ENCODE measurements at places on chromosomes 2 and 18.

- DNase-seq = no peak
Observed at GRCh38 chr2:101272045-101272784, 19.5 kb downstream of the CNOT11 start.

- no peak for DNase-seq
Observed at GRCh38 chr2:196242131-196242620, 70.8 kb upstream of the STK17B start.

GRCh38 chr2:146916914-146917313, 927.9 kb upstream of the ACVR2A start:
- no peak for DNase-seq

GRCh38 chr18:13791181-13791580, 32.8 kb upstream of the MC5R start:
- DNase-seq = no peak

DNA sequence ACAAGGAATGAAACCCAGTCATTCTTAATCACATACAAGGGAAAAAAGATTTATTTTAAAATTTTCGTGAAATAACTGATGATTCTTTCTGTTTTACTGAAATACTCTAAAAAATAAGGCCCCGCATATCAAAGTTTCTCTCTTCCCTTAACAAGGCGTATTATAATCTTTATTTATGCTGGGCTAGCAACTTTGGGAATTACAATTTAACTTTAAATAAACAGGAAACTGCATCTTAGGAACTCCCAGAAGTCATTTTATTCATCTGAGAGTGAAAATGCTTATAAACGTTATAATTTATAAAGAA, 166.7 kb downstream of the TCF4 start:
- DNase-seq = no peak

DNA sequence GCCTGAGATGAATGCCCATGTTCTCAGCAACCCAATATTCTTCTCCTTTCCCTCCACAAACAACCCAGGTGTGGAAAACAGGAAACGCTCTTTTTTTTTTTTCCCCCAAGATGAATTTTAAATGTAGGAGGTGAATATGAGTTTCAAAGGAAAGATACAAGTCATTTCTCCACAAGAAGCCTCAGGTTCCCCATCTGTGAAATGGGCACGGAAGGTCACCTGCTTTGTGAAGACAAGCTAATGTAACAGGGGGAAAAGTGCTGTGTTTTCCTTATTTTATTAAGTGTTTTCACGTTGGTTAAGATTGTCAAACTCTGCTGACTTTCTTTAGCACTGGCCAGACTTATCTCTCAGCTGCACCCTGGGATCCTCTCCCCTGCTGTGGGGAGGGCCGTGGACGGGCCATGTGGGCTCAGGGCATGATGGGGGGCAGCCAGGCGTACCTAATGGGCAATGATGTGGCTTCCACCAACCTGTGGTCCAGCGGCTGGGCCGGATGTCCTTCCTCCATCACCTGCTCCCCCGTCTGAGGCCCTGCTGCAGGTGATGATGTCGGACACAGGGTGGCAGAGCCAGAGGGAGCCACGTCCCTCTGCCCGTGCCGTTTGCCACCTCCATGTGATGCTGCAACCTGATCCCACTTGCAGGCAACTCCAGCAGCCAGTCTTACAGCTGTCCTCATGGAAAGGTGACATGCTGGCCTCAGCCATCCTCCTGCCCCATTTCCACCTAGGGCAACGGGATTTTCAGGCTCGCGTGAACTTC, 130.0 kb upstream of the PXDN start:
- DNase-seq = no peak

DNA sequence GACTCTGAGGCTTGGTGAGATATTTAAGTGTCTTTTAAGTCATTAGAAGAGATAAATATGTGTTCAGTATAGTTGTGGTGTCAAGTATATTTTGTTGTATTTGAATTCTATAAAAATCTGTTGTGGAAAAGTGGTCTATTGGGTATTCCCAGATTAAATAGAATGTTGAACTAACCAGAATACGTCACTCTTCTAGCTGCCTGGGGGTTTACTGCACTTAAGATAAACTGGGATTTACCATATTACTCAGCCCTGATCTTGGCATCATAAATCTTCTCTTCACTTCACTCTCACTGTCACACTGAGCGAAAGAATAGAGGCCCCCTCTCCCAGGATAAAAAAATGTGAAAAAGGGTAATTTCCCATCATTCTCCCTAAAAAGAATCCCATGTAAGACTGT, 129.8 kb downstream of the BCL2 start:
- DNase-seq = no peak

- DNase-seq = no peak
Observed at GRCh38 chr2:231117922-231118613, 6.8 kb downstream of the HTR2B start.

DNA sequence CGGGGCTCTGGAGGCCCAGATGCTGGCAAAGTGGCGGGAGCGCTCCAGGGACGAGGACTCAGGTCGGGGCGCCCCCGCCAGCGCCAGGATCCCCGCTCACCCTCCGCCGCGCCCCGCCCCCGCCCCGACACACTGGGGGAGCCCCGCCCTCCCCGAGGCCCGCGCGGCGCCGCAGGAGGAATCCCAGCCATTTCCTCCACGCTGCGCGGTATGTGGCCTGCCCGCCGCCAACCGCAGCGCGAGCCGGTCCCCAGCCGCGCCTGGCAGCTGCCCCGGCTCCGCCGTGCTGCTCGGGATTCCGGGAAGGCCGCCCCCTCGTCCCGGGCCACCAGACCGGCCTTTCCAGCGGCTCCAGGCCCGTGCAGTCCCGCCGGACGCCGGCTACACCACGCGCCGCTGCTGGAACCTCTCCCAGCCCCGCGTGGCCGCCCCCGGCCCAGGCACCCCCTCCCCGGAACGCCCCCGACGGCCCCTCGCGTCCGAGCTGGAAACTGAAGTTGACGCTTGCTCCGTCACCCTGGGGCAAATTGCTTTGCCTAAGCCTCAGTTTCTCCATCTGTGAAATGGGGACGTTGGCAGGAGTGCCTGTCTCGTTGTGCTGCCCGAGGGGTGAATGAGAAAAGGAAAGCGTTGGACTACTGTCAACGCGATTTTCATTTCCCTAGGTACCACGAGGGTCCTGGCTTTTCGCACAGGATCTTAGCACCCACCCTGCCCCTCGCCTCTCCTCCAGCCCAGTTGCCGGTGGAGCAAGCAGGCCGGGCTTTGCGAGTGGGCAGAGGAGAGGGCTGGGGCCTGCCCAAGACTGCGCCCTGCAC, 53.6 kb downstream of the PKDCC start:
- DNase-seq = no peak

DNA sequence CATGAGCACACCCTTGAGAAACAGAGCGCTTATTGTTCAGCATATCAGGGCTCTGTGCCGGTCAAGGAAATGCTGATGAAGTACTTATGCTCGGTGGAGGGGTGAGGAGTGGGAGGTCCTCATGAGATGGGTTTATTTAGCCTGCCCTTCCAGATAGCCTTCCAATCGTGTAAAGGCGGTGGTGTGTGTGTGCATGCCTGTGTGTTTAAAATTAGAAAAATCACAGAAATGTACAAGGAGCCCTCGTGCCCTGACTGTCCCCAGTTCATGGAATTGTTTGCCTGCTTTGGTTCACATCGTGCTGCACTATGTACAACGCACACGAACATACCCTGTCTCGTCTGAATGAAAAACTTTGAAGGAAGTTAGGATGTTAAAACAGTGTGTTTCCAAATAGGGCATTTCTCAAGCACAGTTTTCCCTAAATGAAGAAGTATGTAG, 158.6 kb downstream of the AQP4 start:
- no peak for DNase-seq

DNA sequence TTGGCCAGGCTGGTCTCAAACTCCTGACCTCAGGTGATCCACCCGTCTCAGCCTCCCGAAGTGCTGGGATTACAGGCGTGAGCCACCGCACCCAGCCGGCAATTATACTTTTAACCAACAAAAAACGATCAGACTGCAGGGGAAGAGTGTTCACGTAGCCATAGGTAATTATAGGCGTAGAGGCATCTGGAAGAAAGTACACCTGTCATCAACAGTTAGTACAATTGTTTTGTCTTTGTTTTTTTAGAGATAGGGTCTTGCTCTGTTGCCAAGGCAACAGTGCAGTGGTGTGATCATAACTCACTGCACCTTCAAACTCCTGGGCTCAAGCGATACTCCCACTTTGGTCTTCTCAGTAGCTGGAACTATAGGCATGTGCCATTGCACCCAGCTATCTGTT, 20.0 kb downstream of the ST3GAL5 start:
- DNase-seq = no peak

- no peak for DNase-seq
Observed at GRCh38 chr2:42238644-42239288, 69.6 kb downstream of the EML4 start.

GRCh38 chr2:17578466-17578928, 38.0 kb downstream of the VSNL1 start:
- no peak for DNase-seq

- no peak for DNase-seq
Observed at GRCh38 chr2:173239644-173240043, 115.0 kb upstream of the CDCA7 start.
